Parietal lobe (tissue), 2 donors: ENCODE measurements at places on chromosomes 12 and 14. TPM values are rescaled to one million over a fixed set of nuclear protein-coding genes. Genes with fewer than 3 reads are reported as not detected.

Gene RERGL
- total RNA-seq, result 0.94 TPM

Gene KRT4
- not detected for total RNA-seq

Gene CERS5
- 160 TPM for total RNA-seq

Gene COX8C
- total RNA-seq, result not detected

Gene PPP4R4
- 1.6 TPM for total RNA-seq

Gene GPRC5D
- not detected for total RNA-seq

Gene RNASE11
- not detected for total RNA-seq

Gene LDHB
- total RNA-seq, result 315 TPM

Gene KRT74
- not detected for total RNA-seq

Gene SETD1B
- total RNA-seq, result 6.9 TPM

Gene SLC11A2
- 154 TPM for total RNA-seq

Gene CDCA3
- 4.1 TPM for total RNA-seq

Gene LRR1
- 4.7 TPM for total RNA-seq

Gene SLC2A14
- total RNA-seq, result not detected

Gene SPTB
- total RNA-seq, result 23.5 TPM

Gene RNU4-1
- total RNA-seq, result under 0.01 TPM

Gene WSB2
- total RNA-seq, result 275 TPM

Gene CLSTN3
- 79.2 TPM for total RNA-seq

Gene LTBR
- 1.6 TPM for total RNA-seq

Gene FIGNL2
- total RNA-seq, result 0.63 TPM

Gene CLEC2A
- not detected for total RNA-seq

Gene CPNE8
- 9.7 TPM for total RNA-seq

Gene AICDA
- not detected for total RNA-seq

Gene SLC7A8
- 5.0 TPM for total RNA-seq

Gene EML5
- total RNA-seq, result 25.0 TPM

Gene CNPY2
- total RNA-seq, result 51.6 TPM

Gene OR6S1
- total RNA-seq, result not detected

Gene SIX1
- total RNA-seq, result 0.31 TPM

Gene CBLN3
- total RNA-seq, result not detected

Gene RIPK3
- not detected for total RNA-seq

Gene RERG
- total RNA-seq, result 3.1 TPM
